ENCODE measurements at places on chromosomes 2 and 18.

- no peak for DNase-seq
Observed at GRCh38 chr18:12307701-12308385, at the start of gene TUBB6. TUBB6 (plus strand) TSS chr18:12308241; CDS start chr18:12308293, 52 bp downstream.

DNA sequence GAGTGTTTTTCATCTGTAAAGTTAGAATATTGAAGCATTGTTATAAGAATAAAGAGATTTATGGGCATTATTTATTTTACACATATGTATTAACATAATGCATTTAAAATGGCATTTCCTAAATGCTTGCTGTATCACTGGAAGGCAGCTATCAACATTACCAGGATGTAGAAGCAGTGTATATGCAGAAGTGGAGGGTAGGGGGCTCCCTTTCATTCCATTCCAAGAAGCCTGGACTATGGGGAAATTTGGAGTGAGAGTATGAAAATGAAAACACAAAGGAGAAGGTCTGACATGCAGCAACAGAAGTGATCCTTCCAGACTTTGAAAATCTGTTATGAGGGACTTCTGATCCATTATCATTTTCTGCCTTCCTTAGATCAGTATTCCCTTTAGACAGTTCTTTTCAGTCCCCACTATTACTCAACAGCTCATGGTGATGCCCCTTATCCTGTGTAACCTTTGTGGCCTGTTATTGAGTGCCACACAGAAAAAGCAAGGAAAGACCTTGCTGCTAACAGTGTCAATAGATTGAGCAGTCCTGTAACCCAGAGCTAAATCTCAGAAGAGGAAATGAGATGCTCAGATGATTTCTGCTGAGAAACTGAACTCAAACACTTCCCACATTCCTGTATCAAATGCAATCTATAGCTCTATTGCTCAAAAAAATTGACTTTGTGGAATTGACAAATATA lies 216.6 kb downstream of the HNMT start:
- DNase-seq, result no peak

GRCh38 chr2:17830053-17831034 lies 14.1 kb downstream of the MSGN1 start:
- DNase-seq, result peak; percentile 2

DNA sequence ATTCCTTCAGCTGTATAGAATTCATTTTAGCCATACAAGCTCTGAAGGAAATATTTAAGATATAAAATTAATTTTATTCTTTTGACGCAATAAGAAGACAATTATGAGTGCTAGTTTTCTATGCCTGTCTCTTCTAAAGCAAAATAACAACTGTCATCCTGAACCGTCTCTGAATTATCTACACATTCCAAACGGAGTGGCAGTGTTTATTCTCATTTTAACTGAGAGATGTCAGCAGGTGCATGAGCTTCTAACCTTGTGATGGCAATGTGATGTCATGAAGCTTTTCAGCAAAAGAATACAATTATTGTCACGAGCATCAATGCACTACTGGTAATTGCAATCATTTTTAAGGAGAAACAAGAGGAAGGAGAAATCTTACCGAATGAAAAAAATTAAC lies 274.8 kb downstream of the SPAG16 start:
- no peak for DNase-seq

- DNase-seq, result peak; percentile 27
Observed at GRCh38 chr2:10097352-10098148, 17.3 kb upstream of the CYS1 start.

GRCh38 chr2:24568551-24568950 lies 77.5 kb downstream of the NCOA1 start:
- DNase-seq, result no peak

Measured in T-cell (primary cell).